Occipital lobe (tissue), 3 donors: ENCODE measurements at places on chromosomes 4 and X. TPM values are rescaled to one million over a fixed set of nuclear protein-coding genes. Genes with fewer than 3 reads are reported as not detected.

GRCh38 chr4:150769248-150769647 lies 187.3 kb downstream of the MAB21L2 start:
- DNase-seq: no peak

GRCh38 chr4:170374770-170375169 lies 285.0 kb upstream of the AADAT start:
- no peak for DNase-seq

DNA sequence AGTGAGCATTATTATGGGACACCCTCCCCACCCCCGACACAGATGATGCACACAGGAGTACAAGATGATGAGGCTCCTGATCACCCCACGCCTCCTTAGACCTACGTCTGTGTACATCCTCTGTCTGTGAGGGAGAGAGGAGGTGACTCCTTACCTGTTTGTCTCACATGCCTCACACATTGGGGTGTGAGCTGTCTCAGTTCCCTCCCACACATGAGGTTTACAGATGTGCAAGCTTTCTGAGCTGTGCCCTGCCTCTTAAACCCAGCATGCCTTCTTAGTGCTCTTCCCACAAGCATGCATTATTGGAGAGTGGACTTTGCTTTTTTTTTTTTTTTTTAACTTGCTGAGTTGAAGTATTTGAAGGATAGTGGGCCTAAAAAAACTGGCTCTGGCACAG lies 76.7 kb downstream of the CLCN5 start:
- DNase-seq: no peak

- DNase-seq: no peak
Measured at GRCh38 chr4:21882051-21882839, 66.3 kb downstream of the KCNIP4 start.

- DNase-seq: no peak
Measured at GRCh38 chrX:37641859-37642258, 43.7 kb upstream of the XK start.

- no peak for DNase-seq
Measured at GRCh38 chr4:12612876-12613275, 871.3 kb downstream of the RAB28 start.

DNA sequence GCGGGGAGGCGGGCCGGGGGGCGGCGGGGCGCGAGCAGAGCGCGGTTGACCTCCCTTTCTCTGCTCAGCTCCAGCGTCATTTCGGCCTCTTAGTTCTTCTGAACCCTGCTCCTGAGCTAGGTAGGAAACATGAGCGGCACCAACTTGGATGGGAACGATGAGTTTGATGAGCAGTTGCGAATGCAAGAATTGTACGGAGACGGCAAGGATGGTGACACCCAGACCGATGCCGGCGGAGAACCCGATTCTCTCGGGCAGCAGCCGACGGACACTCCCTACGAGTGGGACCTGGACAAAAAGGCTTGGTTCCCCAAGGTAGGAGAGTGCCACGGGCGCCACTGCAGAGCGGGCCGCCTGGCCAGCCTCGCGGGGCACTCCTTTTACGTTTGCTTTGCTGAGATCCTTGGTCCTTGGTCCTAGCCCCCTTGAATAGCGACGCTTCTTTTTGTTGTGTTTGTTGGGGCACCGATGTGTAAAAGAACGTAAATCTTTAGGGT lies at the start of gene HTATSF1:
Gene HTATSF1 (plus strand): TSS at position 37 of the 497 bp plus-strand sequence. CDS start 93 bp downstream, at position 130.
- no peak for DNase-seq

DNA sequence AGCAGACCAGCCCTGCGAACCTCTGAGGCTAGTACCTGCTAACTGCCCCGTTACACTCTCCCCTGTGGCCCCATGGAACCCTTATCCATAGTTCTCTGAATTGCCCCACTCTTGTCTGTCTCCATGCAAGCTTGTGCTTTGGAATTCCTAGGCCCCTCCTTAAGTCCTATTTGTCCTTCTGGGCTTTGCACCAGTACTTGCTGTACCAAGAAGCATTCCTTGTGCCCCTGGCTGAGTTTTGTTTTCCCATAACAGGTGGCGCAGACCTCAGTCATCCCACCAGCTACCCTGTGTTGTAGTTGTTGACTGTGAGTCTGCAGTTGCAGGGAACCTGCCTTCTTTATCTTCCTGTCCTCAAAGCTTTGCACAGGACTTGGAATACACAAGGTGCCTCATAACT lies 147.9 kb downstream of the AMMECR1 start:
- DNase-seq: no peak

- DNase-seq: no peak
Measured at GRCh38 chrX:80237072-80237471, 183.2 kb upstream of the TENT5D start.

DNA sequence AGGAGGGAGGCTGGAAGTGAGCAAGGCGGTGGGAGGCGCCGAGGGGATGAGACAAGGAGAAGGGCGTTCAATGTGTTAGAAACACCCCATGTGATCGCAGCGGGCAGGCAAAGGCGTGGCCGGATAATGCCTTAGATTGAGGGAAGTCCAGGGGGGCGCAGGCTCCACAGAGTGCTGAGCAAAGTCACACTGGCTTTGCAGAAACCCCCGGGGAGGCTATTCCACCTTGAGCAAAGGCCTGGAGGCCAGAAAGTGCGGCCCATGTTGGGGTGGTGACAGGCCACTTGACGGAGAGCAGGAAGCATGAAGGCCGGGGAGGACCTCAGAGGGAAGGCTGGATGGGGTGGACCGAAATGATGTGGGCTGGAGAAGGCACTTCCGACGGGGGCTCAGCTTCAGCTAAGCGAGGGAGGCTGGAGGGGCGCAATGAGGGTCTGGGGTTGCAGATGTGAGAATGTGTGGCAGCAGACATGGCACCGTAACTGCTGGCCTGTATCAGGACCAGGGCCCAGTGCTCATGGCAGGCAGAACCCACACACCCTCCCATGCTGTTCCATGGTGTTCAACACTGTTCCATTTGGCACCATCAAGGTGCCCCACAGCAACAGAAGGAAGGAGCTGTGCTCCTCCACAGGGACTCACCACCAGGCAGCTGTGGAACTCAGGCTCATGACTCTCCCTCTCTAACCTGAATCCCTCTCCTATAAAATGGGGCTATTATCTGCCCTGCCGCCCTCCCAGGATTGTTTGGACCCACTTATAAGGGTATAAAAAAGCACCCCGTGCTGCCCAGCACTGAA lies 50.3 kb downstream of the HMX1 start:
- DNase-seq: no peak

- DNase-seq: no peak
Measured at GRCh38 chrX:48003367-48003757, 427 bp downstream of the ZNF182 start.

GRCh38 chr4:29002151-29002550 lies 1718.0 kb upstream of the PCDH7 start:
- no peak for DNase-seq

- no peak for DNase-seq
Measured at GRCh38 chr4:7842384-7843279, 97.0 kb downstream of the AFAP1 start.

- no peak for DNase-seq
Measured at GRCh38 chr4:16513876-16514275, 287.6 kb upstream of the TAPT1 start.

DNA sequence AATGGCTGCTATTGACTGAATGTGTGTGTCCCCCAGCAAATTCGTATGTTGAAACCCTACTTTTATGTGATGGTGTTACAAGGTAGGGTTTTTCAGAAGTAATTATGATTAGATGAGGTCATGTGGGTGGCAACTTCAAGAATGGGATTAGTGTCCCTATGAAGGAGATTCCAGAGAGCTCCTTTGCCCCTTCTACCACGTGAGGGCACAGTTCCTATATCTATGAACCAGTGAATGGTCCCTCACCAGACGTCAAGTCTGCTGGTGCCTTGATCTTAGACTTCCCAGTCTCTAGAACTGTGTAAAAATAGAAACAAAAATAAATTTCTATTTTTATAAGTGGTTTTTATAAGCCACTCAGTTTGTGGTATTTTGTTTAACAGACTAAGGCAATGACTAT lies 1137.6 kb upstream of the IGFBP7 start:
- no peak for DNase-seq

DNA sequence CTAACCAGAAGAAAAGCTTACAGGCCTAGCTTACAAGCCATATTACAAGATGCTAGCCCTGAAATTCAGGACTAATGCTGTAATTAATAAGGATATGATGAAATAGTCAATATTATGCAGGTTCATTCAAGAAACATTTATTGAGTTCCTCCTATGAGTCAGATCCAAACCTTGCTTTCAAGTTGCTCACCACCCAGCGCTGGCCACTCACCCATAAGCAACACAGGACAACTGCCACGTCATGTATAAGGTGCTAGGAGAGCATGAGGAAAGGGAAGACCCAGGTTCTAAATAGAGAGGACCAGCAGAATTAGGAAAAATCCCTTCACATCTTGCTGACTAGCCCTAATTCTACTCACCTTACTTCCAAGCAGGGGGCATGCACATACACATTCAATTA lies 23.3 kb downstream of the MAML3 start:
- DNase-seq: no peak

- DNase-seq: peak; percentile 30
Measured at GRCh38 chrX:100995469-100995868, 26.0 kb downstream of the ARL13A start.

- DNase-seq: peak; percentile 53
Measured at GRCh38 chrX:107741404-107741790, 34.2 kb downstream of the TSC22D3 start.

DNA sequence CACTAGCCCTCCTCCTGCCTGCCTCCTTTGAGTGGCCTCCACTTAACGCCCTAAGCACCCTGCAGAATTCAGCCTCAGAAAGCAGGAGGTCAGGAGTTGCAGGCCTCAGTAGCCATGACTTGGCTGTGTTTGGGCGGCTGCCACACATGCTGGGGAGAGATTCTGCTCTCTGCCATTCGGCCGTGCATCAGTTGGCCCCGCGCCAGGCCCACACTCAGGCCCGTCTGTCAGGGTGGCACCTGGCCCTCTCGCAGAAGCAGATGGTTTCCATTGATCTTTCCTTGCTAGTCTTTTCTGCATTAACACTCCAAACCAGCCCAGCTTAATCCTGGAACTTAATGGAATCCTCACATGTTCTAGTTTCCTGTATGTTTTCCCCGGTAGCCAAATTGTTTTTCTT lies 30.7 kb upstream of the ATP6AP2 start:
- DNase-seq: no peak

- DNase-seq: no peak
Measured at GRCh38 chrX:153414856-153415510, 3.7 kb downstream of the ZFP92 start.

DNA sequence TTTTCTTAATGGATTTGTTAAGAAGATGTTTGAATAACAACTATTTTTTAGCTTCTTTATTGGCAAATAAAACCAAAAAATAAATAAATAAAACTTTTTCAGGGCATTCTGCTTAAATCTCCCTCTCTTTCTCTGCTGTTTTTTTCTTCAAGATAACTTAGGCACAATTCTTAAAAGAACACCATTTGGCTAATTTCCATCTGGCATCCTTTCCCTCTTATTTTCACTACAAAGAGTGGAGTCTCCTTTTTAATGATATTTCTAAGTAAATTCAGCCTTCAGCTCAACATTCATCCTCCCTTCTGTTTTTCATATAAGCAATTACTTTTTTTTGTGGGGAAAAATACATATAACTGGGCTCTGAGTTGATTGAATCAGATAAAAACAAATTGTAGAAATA lies 88.1 kb downstream of the PCDH7 start:
- DNase-seq: no peak

DNA sequence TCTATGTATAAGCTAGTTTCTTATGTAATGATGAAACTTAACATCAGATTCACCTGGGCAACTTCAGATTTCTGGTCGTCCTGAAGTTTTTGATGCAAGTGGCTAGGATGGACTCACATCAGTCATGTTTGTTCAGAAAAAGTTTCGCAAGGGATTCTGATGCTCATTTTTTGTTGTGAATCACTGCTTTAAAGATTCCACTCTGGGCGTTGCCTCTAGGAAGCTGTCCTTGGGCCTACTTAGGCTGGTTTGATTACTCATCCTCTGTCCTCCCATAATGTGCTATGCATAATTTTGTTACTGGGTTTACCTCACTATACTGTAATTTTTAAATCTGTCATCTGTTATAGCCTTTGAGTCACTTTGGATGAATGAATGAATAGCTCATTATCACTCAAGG lies 30.8 kb downstream of the HERC3 start:
- DNase-seq: no peak

GRCh38 chr4:48683784-48684666 lies 96.1 kb downstream of the FRYL start:
- no peak for DNase-seq

DNA sequence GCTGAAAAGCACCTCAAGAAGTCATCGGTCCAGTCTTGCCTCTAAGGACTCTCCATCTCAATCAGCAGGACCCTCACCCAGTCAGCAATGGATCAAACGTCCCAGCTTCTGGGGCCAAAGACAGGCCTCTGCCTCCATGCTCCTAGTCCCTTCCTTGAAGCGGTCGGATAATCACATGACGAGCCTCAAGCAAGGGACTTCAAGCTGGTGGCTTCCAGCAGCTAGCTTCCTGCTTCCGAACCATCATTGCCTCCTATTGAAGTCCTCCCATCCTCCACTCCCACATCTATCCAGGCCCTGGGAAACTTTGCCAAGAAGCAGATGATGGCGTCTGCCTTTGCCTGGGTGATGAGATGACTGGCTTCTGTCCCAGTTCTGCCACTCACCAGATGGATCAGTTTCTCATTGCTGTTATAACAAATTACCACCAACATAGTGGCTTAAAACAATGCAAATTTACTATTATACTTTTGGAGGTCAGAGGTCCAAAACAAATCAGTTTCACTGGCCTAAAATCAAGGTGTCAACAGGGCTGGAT lies 135.2 kb upstream of the MAMLD1 start:
- DNase-seq: no peak

- DNase-seq: no peak
Measured at GRCh38 chr4:953574-953915, 19.8 kb downstream of the DGKQ start.

DNA sequence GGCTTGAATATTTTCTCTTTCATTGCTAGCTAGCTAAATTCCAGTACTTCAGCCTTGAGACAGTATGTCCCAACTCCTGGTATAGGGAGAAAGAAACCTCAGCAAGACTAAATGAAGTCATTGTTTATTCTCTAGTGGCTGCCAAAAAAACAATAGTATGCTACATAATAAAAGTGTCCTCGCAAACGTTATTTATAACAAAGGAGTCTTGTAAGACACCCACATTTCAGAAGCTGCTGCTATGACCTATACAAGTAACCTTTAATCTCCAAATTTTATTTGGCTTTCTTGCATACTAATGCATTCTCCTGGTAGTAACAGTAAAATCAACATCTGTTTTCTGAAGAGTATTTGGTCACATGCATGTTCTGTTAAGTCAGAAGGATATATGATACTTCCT lies 28.8 kb downstream of the NEK1 start:
- no peak for DNase-seq

CLCN5 gene
- 3.1 TPM for total RNA-seq

SHROOM4 gene
- 1.7 TPM for total RNA-seq

ELK1 gene
- 14.8 TPM for total RNA-seq

XAGE1B gene
- 0.78 TPM for total RNA-seq

ZBTB33 gene
- total RNA-seq: 50.5 TPM

COX7B2 gene
- not detected for total RNA-seq

SLC7A11 gene
- total RNA-seq: 30.9 TPM

RBM47 gene
- 1.6 TPM for total RNA-seq

TBC1D1 gene
- 57.2 TPM for total RNA-seq

STIM2 gene
- total RNA-seq: 25.9 TPM
